ENCODE measurements at places on chromosomes 11 and 22.
A peak's percentile ranks its signal among the peaks of the same experiment; 100 is the strongest.

DNA sequence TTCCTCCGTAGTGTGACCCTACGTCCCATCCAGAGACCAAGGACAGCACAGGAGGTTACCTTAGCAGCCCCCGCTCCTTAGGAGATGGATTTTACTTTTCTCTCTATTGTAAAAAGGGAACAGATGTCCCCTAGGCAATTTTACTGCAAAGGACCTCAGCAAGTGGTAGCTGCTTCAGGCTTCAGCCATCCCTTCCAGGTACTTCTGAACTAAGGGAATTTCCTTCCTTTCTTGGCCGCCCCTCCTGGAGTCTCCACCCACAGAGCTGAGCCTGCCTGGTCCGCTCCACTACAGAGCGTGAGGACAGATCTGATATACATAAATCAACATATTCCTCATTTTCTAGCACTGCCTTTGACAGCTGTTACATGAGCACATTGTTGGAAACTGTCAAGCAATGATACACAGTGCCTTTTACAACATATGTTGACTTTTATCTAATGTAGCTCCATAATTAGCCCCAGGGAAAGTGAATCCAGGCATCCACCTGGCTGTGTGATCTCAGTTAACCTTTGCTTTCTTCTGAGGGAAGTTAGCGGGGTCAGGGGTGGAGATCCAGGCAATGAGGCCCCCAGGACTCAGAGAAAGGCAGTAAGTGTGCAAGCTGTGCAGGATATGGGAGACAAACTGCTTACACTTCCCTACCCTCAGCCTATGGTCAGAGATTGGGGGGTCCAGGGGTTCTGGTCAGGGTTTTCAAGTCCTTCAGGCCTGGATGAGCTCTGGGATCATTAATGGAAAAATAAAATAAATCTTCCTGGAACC, 51.9 kb downstream of the SPATA19 start:
- no peak for DNase-seq

DNA sequence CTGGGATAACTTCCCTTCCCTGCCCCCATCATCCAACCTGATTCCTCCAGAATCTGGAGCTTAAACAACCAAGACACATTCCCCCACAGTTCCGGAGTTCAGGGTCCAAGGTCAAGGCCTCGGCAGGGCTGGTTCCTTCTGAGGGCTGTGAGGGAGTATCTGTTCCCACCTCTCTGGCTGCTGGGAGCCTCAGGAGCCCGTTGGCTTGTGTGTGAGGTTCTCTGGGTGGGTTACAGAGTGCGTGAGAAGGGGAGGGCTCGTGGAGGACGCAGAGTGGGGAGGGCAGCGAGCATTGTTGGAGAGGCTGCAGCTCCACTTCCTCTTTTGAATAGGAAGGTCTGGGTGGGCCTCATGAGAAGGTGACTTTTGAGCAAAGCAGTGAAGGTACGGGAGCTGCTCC, 8.5 kb downstream of the SERHL2 start:
- no peak for DNase-seq

DNA sequence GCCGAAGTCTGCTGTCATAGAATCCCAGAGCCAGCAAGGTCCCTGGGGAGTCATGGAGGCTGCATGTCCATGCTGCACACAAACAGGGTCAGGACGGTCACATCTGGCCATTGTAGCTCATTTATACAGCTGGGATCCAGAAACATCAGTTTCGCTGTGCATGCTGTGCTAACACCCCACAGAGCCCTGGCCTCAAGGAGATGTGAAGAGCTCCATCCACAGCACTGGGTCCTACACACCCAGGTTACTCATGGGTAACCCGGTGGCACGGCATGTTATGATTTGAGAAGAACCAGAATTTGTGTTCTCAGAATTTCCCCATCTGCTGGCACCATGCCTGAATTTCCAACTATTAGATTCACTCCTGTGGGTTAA, 146.3 kb upstream of the ARHGAP20 start:
- no peak for DNase-seq

GRCh38 chr22:26453216-26453615, 24.2 kb downstream of the ASPHD2 start:
- DNase-seq = no peak

GRCh38 chr22:35299217-35299672, 449 bp upstream of the TOM1 start:
- peak; percentile 23 for DNase-seq

- no peak for DNase-seq
Measured at GRCh38 chr11:4994551-4994950, at the start of gene OR51L1. OR51L1 (plus strand) TSS chr11:4994851; CDS start chr11:4998983, 4,132 bp downstream.

DNA sequence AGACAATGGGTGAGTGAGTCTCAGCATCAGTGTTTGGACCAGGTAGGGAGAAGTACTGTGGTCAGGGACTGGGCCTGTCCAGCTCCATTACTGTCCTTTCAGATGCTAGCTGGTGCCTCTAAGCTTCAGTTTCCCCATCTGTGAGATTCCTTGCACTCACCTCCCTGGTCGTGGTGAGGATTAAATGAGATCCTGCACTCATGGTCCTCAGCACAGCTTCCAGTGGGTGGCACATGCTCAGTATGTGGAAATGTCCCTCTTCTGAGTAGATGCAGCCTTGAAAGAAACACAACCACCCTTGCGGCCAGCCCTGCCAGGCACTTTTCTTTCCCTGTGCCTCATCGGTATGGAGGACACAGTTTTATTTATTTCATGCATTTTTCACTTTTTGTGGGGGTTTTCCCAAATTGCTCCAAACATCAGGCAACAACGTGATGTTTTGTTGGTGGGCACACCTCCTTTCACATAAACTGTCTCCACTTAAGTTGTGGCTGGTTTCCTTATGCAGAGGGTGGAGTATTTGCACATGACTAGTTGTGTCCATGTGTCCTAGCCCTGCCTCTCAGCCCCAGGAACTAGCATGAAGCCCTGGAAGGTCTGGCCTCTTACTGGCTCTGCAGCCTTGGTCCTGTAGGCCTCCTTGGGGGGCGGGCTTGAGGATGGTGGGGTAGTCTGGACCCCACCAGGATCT, 1.1 kb downstream of the LZTR1 start:
- DNase-seq = no peak

DNA sequence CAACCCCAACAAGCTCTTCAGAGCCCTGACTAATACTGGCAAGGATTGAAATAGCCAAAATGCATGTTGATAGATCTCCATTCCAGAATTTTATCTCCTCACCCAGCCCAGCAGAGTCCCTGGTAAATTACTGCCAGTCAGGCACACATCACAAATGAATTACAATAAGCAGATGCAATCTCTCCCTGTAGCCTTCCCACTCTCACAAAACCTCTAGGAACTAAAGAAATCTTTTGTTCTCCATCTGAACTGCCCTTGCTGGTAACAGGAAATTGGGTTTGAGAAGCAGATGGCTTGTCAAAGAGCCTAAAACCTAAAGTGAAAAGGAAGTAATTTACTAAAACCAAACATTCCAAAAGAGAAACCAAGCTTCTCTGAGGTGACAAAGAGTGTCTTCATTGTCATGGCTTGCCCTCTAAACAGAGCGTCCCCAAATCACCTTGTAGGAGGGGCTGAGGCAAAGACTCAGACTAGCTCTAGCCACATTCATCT, 59.5 kb downstream of the FAM168A start:
- DNase-seq = no peak

GRCh38 chr11:102177126-102177525, 66.9 kb downstream of the YAP1 start:
- no peak for DNase-seq

Data from NCI-H1930 (cell line).